ENCODE measurements at places on chromosomes 5 and 9. TPM values are rescaled to one million over a fixed set of nuclear protein-coding genes. Genes with fewer than 3 reads are reported as not detected.

ADCY2 gene
- 5.6 TPM for polyA plus RNA-seq

PCDHGA11 gene
- polyA plus RNA-seq, result 2.4 TPM

SLC25A2 gene
- not detected for polyA plus RNA-seq

KIF24 gene
- polyA plus RNA-seq, result 0.23 TPM

LRRC19 gene
- not detected for polyA plus RNA-seq

LARP1 gene
- polyA plus RNA-seq, result 83.0 TPM

PCDHB11 gene
- polyA plus RNA-seq, result 1.1 TPM

RFESD gene
- 11.6 TPM for polyA plus RNA-seq

IL33 gene
- polyA plus RNA-seq, result 11.8 TPM

TRAF1 gene
- not detected for polyA plus RNA-seq

CD74 gene
- 53.5 TPM for polyA plus RNA-seq

PROP1 gene
- not detected for polyA plus RNA-seq

FGFR4 gene
- not detected for polyA plus RNA-seq

OGN gene
- polyA plus RNA-seq, result 13.1 TPM

LPAR1 gene
- 7.2 TPM for polyA plus RNA-seq

PCDHGB6 gene
- polyA plus RNA-seq, result 0.31 TPM

PDE8B gene
- polyA plus RNA-seq, result 21.6 TPM

ZNF484 gene
- 2.6 TPM for polyA plus RNA-seq

CLK4 gene
- polyA plus RNA-seq, result 18.2 TPM

FCN2 gene
- polyA plus RNA-seq, result not detected

TMEFF1 gene
- not detected for polyA plus RNA-seq

SUSD3 gene
- polyA plus RNA-seq, result not detected

MARVELD2 gene
- polyA plus RNA-seq, result 0.66 TPM

CER1 gene
- polyA plus RNA-seq, result not detected

C5orf52 gene
- polyA plus RNA-seq, result not detected

RASEF gene
- 0.04 TPM for polyA plus RNA-seq

ARSI gene
- polyA plus RNA-seq, result not detected

C9 gene
- 0.08 TPM for polyA plus RNA-seq

PCDHB2 gene
- 8.3 TPM for polyA plus RNA-seq

IL5 gene
- not detected for polyA plus RNA-seq

ARID3C gene
- not detected for polyA plus RNA-seq

Data from Purkinje cell (primary cell).